ENCODE measurements at places on chromosomes 6 and 20. TPM values are rescaled to one million over a fixed set of nuclear protein-coding genes. Genes with fewer than 3 reads are reported as not detected.

The C20orf202 gene
- 1.5 TPM for polyA plus RNA-seq

The PARD6B gene
- polyA plus RNA-seq: 8.1 TPM

The KHDC1L gene
- polyA plus RNA-seq: 0.23 TPM

The OR2H1 gene
- not detected for polyA plus RNA-seq

The TRDN gene
- polyA plus RNA-seq: 5.0 TPM

The RALY gene
- polyA plus RNA-seq: 215 TPM

The GGTLC1 gene
- 2.1 TPM for polyA plus RNA-seq

The SLC17A4 gene
- not detected for polyA plus RNA-seq

The IL17F gene
- polyA plus RNA-seq: not detected

The RNF39 gene
- 1.2 TPM for polyA plus RNA-seq

The SULF2 gene
- 12.2 TPM for polyA plus RNA-seq
